Bronchial smooth muscle cell (primary cell): ENCODE measurements at places on chromosomes 12 and 14. TPM values are rescaled to one million over a fixed set of nuclear protein-coding genes. Genes with fewer than 3 reads are reported as not detected.

Gene LPAR5
- not detected in 2 replicates for total RNA-seq

Gene AGAP2
- 0.32 and 0.43 TPM in 2 replicates for total RNA-seq

Gene B3GNT4
- total RNA-seq = 0.09 and 0.16 TPM in 2 replicates

Gene PEX5
- total RNA-seq = 24.9 and 34.3 TPM in 2 replicates

Gene CEBPE
- total RNA-seq = 0.16 TPM in 1 of 2 replicates, not detected in the other

Gene ULK1
- total RNA-seq = 9.9 and 19.7 TPM in 2 replicates

Gene C12orf54
- not detected in 2 replicates for total RNA-seq

Gene APOF
- not detected in 2 replicates for total RNA-seq

Gene GRIP1
- total RNA-seq = 0.60 TPM in 1 of 2 replicates, not detected in the other

Gene CD63
- total RNA-seq = 3,848 and 5,531 TPM in 2 replicates

Gene TAS2R30
- total RNA-seq = 2.2 and 3.5 TPM in 2 replicates

Gene RNASE7
- total RNA-seq = not detected in 2 replicates

Gene MLEC
- total RNA-seq = 107 and 122 TPM in 2 replicates

Gene SMOC1
- total RNA-seq = 0.34 and 2.0 TPM in 2 replicates

Gene ARMH4
- total RNA-seq = 2.8 and 3.0 TPM in 2 replicates

Gene DLST
- 53.6 and 58.9 TPM in 2 replicates for total RNA-seq

Gene TOMM20L
- total RNA-seq = not detected in 2 replicates

Gene PCNX1
- 35.0 and 48.5 TPM in 2 replicates for total RNA-seq

Gene HOXC11
- not detected in 2 replicates for total RNA-seq

Gene PTPN21
- 6.9 and 8.2 TPM in 2 replicates for total RNA-seq

Gene P2RX7
- total RNA-seq = 0.47 and 0.77 TPM in 2 replicates

Gene DBX2
- 0.09 TPM in 1 of 2 replicates, not detected in the other for total RNA-seq

Gene MYF5
- not detected in 2 replicates for total RNA-seq

Gene DHH
- 0.17 TPM in 1 of 2 replicates, not detected in the other for total RNA-seq

Gene ESR2
- total RNA-seq = 0.32 and 1.4 TPM in 2 replicates

Gene KRT74
- not detected in 2 replicates for total RNA-seq

Gene KRT77
- not detected in 2 replicates for total RNA-seq

Gene ZDHHC22
- total RNA-seq = not detected in 2 replicates

Gene TAS2R42
- total RNA-seq = not detected in 2 replicates

Gene PGF
- 4.9 and 8.7 TPM in 2 replicates for total RNA-seq

Gene DYNLL1
- total RNA-seq = 252 and 406 TPM in 2 replicates

Gene FBRSL1
- 0.69 and 0.79 TPM in 2 replicates for total RNA-seq

Gene KRT3
- not detected in 2 replicates for total RNA-seq

Gene PTPRO
- total RNA-seq = 0.17 and 0.32 TPM in 2 replicates

Gene PPFIA2
- 0.09 and 0.95 TPM in 2 replicates for total RNA-seq

Gene IL31
- not detected in 2 replicates for total RNA-seq

Gene BMP4
- total RNA-seq = 1.1 and 7.6 TPM in 2 replicates

Gene DEPDC4
- total RNA-seq = 0.43 and 0.47 TPM in 2 replicates

Gene LRRC10
- not detected in 2 replicates for total RNA-seq

Gene VRK1
- total RNA-seq = 16.9 and 25.8 TPM in 2 replicates

Gene OR6C2
- not detected in 2 replicates for total RNA-seq
